ENCODE measurements at places on chromosomes 1 and 21.

- DNase-seq, result peak; percentile 33
These were observed 369.1 kb downstream of the RGS7 start for GRCh38 chr1:240987928-240988327.

- no peak for DNase-seq
These were observed at the start of gene RXRG for GRCh38 chr1:165444897-165445370. Gene RXRG (minus strand): TSS chr1:165445126. CDS start chr1:165444893, 233 bp downstream.

GRCh38 chr1:63679076-63679475 lies 85.9 kb downstream of the PGM1 start:
- no peak for DNase-seq

GRCh38 chr1:36871146-36871971 lies 163.0 kb downstream of the GRIK3 start:
- DNase-seq, result no peak

- no peak for DNase-seq
These were observed 64.1 kb upstream of the TMEM51 start for GRCh38 chr1:15089258-15089992.

DNA sequence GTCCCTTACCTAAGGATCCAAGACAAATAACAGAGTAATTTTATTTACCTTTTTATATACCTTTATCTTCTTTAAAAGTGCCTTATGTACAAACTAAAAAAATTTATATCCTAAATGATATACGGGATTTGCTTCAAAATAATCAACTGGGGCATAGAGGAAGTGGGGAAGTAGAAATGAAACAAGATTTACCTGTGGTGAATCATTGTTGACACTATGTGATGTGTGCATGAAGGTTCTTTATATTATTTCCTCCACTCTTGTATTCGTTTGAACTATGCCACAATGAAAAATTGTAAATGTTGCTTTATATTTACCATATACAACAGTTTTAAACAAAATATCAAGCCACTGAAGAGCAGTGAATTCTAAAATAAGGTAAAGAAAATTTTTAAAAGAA lies 13.0 kb downstream of the RGS7 start:
- no peak for DNase-seq

DNA sequence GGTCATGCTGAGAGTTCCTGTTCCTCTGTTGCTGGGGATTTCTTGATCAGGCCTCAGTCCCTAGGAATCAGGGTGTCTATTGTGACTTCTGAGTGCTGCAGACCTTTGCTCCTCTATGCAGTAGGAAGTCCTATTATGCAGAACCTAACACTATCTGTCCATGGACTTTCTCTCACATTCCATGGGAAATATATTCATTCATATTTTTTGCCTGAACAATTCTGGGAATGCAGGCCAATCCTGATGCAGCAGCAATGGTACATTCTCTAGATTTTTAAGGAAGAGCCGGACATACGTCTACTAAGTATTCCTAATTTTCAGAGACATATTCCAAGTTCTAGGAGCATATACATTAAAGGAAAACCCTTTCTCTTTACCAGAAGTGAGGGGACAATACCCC lies 61.1 kb upstream of the C1orf87 start:
- DNase-seq, result no peak

DNA sequence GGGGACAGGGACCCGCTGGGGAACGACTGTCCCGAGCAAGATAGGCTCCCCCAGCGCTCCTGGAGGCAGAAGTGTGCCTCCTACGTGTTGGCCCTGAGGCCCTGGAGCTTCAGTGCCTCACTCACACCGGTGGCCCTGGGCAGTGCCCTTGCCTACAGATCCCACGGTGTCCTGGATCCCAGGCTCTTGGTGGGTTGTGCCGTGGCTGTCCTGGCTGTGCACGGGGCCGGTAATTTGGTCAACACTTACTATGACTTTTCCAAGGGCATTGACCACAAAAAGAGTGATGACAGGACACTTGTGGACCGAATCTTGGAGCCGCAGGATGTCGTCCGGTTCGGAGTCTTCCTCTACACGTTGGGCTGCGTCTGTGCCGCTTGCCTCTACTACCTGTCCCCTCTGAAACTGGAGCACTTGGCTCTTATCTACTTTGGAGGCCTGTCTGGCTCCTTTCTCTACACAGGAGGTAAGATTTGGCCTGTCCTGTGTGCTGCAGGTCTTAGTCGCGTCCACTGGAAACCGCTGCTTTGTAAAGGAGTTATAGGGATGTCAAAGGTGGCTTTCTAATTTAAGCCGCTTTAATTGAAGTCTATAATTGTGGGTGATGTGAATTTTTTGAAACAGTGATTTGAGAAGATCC lies 717 bp downstream of the UBIAD1 start:
- no peak for DNase-seq

DNA sequence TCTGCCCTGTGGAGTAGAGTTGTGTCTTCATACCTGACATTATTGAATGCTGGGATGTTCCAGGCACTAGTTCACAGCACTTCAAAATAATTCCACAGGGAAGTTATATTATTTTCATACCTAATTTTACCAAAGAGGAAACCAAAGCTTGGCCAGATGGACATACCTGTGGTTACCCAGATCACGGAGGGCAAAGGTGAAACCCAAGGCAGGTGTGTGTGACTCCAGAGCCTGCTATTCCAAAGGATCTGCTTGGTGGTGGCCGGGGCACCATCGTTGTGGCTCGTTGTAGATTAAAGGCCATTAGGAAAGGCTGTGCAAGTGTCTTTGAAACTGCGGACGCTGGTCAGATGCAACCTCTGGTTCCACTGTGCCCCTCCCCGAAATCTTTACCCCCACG lies 108.6 kb downstream of the ZBTB18 start:
- no peak for DNase-seq

DNA sequence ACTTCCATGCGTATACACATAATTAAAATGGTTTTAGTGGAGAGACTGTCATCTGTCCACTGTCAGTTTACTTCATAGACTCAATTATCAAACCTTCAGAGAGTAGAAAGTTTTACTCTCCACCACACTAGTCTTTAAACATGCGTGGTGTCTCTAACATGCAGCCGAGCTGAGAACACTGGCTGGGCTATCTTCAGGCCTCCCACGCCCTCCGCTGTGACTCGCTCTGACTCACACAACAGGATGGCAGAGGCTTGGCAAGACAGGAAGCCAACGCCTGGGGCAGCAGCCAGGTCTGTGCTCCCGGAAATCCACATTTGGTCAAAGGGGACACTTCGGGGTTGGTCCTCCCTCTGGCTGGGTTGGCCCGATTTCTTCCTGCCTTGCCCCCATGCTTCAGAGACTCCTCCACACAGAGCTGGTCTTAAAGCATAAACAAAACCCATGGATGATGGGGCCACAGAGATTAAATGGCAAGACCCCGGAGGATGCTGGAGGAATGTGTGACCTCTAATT lies 22.7 kb upstream of the IFNGR2 start:
- DNase-seq, result peak; percentile 91

- DNase-seq, result no peak
These were observed 17.3 kb downstream of the DDR2 start for GRCh38 chr1:162649583-162649982.

DNA sequence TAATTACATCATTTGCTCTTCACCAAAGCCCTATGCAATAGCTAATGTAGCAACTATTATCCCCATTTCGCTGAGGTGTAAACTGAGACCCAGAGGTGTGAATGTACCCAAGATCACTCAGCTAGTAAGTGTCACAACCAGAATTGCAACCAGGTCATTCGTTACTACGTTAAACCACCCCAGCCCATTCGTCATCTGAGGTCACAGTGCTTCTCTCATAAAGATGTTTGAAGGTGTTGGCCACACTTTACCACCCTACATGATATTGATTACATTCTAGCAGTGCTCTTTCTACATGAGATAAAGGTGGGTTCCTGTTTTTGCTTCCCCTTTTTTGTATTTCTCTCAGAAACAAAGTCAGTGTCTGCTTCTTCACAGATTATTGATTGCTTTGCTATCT lies 195.3 kb downstream of the ZBTB18 start:
- DNase-seq, result no peak

- peak; percentile 38 for DNase-seq
These were observed 6.8 kb downstream of the ETV3L start for GRCh38 chr1:157092831-157093230.

- DNase-seq, result peak; percentile 19
These were observed 75.8 kb upstream of the ZRANB2 start for GRCh38 chr1:71156590-71156989.

DNA sequence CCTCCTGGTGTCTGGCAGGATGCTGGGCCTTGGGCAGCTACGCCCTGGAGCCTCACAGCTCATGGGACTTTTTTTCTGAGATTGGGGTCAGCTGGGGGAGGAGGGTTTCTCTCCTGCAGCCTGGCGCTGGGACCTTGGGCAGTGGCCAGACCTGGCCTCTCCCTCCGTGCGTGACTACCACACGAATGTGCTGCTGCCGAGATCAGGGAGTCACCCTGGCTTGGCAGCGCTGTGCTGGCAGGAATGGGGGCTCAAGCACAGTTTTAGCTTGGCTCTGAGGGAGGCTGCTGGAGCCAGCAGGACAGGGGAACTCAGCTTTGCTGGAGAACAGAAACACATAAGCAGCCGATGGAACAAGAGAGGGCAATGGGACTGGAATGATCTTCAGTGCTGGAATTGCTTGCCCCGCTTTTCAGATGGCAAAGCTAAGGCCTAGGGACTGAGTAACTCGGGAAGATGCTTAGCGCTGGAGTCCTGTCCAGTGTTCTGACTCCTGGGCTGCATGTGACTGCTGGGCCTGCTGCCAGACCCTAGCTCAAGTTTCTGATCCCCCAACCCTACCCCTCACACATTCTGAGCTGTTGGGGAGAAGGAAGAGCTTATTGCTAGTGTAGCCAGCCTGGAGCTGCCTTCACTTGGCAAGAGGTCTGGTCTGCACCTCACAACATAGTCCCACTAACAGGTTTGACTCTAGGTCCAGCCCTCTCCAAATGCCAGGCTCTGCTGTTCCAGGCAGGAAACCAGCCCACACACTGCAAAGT lies 69.9 kb downstream of the NAV1 start:
- DNase-seq, result peak; percentile 26

DNA sequence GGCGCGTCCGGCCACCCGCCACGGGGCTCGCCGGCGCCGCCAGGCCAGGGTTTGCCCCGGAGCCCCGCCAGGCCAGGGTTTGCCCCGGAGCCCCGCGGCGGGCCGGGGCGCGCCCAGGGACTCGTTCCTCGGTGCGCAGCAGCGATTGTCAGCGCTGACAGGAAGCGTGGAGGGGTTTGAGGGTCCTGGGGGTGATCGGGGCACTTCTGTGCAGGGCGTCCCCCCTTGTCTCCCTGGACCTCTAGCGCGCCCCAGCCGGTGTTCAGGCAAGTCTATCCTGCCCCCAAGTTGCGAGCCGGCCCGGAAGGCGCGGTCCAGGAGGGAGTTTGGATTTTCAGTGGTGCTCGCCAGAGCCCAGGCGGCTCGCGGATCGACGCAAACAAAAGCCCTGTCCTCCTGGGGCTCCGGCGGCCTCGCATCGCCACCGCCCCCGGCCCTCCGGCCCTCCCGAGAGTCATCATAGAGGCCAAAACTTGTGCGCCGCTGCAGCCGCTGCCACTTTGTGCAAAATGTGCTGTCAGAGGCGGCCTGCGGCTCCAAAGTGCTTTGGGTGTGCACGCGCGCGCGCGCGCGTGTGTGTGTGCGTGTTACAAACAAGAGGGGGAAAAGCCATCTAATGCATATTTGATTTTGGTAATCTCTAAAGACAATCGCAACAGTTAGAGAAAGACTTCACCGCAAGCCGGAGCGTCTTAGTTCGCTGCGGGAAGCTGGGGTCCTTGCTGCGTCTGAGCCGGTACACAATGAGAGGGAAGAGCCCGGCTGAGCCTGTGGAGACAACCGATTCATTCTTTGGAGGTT lies 1.0 kb downstream of the ROR1 start:
- peak; percentile 55 for DNase-seq

- no peak for DNase-seq
These were observed 314.8 kb upstream of the C1orf87 start for GRCh38 chr1:60388092-60388987.

GRCh38 chr1:162009501-162010174 lies 14.0 kb downstream of the OLFML2B start:
- no peak for DNase-seq

- DNase-seq, result no peak
These were observed 36.8 kb downstream of the B3GALT5 start for GRCh38 chr21:39649526-39649925.

DNA sequence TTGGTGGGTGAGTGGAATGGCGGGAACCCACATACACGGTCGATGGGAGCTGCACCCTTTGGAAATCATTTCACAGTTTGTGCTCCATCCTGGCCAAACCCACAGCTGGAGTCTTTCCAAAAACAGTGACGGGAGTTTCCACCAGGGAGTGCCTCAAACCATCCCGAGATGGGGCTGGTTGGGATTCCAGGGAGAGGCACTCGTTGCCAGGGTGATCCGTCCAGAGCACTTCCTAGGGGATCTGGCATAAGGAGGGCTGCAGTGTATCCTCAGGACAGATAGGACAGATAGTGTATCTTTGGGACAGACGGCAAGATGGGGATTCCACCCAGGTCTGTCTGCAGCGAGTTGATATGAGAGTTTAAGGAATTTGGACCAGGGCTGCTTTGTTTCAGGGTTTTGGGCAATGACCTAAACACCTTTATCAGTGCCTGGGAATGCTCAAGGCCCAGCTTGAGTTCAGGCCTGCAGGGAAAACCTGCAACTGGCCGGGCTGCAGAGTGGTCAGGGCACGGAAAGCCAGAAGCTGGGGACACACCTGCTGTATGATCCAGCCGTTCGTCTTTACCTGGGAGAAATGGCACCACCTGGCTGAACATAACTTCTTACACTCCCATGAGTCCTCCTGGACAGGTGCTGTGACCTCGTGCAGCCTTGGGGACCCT lies 3.4 kb upstream of the POFUT2 start:
- DNase-seq, result peak; percentile 34

DNA sequence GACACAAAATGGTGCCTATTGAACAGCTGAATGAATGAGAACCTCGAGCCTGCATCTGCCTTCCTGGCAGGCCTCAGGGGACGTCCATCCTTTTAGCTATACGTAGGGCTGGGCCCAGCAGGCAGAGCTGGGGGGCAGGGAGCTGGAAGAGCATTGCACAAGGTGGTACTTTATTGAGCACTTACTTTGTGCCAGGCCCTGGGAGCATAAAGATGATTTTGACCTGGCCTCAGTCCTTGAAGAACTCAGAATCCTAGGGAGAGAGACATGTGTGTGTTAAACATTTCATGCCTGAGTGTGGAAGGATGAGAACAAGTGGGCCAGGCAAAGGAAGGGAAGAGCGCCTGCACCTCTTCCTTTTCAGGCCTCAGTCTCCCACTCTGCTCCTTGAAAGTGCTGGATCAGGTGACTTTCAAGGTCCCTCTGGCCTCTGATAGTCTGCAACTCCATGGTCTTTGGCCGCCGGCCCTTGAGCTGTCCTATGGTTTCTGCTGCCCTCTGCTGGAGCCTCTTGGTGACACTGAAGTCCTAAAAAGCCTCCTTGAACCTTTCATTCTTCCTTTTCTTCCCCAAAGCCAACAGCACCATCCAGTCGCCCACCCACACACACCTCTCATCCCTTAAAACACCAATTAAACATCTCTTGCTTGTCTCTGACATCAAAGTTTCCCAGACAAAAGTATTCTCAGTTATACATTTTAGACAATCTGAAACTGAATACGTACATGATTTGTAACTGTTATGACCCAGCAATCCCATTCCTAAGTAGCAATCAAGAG lies 3.5 kb upstream of the PEAR1 start:
- DNase-seq, result peak; percentile 63

- peak; percentile 36 for DNase-seq
These were observed 312 bp downstream of the ARNT start for GRCh38 chr1:150876119-150876454.

Data from fibroblast of gingiva (primary cell).